ENCODE measurements at places on chromosomes 11 and 22.

DNA sequence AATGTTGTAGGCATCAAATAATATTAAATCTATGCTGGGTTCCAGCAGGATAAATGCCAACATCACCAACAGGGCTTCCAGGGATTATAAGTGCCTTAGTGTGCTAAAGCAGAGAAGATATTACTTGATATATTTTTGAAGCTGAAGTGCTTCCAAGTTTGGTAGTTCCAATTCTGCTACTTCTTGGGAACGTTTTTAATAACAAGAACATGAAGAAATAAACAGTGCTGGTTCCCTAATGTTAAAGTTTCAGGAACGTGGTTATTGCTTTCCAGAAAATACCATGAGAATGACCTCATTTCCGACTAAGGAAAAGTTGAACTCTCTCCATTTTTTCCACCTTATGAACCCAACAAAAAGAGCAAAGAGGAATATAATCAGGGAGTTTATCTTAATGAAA, 4.6 kb upstream of the RNF185 start:
- DNase-seq: no peak

DNA sequence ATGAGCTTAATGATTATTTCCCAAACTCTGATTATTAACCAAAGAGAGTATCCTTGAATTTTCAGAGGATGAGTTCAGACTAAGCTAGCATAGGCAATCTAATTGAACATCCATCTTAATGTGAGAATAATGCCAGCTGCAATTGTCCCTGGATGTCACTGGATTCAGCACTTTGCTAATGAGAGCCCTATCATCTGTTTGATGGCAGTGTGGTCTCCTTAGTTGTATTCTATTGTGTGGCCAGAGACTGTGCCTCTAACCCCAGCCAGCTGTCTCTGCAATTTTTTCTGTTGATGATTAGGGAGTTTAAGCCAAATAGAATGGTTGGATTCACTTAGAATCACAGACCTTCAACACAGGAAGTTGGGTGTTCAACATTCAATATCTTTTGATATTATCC, 1249.5 kb downstream of the FAM181B start:
- no peak for DNase-seq

DNA sequence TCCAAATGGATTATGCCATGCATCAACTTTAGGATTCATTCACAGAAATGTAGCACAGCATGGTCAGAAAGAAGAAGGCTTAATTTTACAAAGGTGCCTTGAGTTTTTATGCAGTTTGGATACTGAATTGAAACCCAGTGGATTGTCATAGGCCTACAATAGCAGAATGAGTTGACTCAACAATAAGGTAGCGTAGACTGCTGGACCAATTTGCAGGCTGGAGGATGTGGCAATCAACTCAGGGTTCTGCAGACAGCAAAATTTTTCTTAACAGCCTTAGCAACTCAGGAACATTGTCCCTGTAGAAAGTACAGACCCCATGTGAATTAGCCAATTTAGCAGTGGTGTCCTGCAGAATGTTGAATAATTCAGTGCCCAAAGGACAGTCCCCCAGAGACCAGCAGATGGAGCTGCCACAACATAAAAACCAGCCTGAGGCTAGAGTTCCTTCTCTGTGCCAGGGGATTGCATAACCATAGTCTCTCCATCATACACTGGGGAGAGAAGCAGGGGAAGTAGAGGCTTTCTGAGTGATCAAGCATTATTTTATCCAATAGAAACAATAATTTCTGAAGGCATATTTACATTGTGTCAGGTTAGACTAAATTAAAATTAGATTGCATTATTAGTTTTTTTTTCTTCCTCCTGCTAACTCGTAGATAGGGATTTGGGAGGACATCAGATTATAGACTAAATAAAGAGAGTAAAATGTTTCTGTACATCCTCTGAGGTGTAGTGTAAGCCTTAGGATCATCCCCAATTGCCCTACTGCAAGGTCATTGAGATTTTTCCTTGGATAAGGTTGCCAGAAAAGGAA, 20.3 kb upstream of the MRPL17 start:
- DNase-seq: peak; percentile 65

GRCh38 chr11:110955776-110956175, 243.5 kb upstream of the ARHGAP20 start:
- DNase-seq: no peak

GRCh38 chr11:14417617-14418374, 58.8 kb upstream of the RRAS2 start:
- no peak for DNase-seq

- no peak for DNase-seq
These were observed 197.8 kb downstream of the MAML2 start for GRCh38 chr11:96145163-96145585.

DNA sequence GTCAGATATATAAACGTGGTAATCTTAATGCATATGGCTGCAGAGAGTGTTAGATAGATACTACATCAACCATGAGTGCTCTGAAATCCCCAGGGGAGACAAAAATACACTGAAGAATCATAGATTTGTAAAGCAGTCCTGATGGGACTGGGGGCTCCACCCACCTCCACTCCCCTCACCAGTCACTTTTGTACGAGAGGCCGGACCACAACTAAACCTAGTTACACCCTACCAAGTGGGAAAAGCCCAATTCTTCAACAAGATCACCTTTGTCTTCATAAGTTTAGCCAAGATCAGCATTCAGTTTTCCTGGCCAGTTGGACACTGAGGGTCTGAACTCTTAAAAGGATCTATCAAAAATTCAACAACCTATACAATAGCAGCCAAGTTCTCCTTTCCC, 1.5 kb downstream of the SF1 start:
- DNase-seq: no peak

- DNase-seq: no peak
These were observed 1.7 kb downstream of the APOL5 start for GRCh38 chr22:35719212-35719875.

Measured in foreskin melanocyte (primary cell).